Upper lobe of right lung (tissue), 1 donor: ENCODE measurements at places on chromosomes 2 and 18. TPM values are rescaled to one million over a fixed set of nuclear protein-coding genes. Genes with fewer than 3 reads are reported as not detected.
A peak's percentile ranks its signal among the peaks of the same experiment; 100 is the strongest.

Gene IL36RN
- not detected for total RNA-seq

Gene MC4R
- not detected for total RNA-seq

- peak; percentile 88 for DNase-seq
- no peaks in the 10 kb centered on the region for H3K36me3 ChIP-seq
- no peak overlapping the region for H3K4me3 ChIP-seq
These were observed 23.3 kb upstream of the MAPRE3 start for GRCh38 chr2:26946841-26947784.

DNA sequence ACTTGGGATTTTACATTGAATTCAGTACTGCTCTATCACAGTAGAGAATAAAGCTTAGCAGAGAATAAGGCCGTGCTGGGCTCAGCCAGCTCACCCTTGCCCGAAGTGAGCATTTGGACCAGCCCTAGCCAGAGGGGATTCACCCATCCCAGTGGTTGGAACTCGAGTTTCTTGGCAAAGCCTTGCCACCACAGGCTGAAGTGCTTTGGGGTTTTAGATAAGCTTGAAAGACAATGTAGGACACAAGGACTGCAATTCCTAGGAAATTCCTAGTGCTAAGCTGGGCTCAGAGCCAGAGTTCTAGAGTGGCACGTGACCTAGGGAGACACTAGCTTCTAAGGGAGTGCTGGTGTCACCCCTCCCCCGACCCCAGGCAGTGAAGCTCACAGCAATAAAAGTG is 28.0 kb downstream of the SERPINB11 start:
- no peaks in the 10 kb centered on the region for H3K4me1 ChIP-seq
- H3K4me3 ChIP-seq = no peak overlapping the region
- no peak for DNase-seq
- H3K27ac ChIP-seq = no peak overlapping the region

DNA sequence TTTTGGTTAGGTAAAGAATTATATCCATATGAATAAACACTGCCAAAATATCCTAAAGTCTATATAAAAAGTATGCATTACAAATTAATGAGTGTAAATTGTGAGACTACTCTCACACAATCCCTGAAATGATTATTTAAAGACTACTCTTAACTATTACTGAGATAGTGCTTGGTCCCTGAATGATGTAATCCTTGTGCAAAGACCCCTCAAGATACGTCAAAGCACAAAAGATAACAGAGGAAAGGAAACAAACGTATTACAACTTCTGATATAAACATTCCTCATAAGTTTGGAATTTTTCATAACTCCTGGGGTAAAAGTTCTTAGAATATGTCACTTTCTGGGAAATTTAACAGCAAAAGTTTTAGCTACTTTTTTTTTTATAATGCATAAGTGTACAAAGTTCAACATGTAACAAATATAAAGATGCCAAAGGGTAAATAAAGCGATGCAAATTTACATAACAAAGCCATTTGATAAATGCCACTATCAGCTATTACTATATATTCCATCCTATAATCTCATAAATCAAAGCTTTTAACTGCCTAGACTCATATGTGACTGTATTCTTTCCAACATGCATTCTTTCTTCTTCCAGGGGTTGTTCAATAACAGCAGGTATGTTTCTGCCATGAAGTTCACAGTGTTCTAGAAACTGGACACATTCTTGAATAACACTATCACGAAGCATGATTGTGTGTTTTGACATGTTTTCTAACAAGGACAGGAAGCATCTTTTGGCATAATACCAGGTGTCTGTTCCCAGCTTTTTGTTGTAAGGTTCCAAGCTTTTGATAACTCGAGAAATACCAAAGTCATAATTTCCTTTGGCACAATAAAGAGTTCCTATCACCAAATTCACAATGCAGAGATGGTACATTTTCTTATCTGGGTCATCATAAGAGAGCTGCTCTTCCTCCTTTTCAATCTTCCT is 158.0 kb downstream of the AGPS start:
- no peak overlapping the region for H3K4me3 ChIP-seq
- H3K27me3 ChIP-seq = no peaks in the 10 kb centered on the region
- H3K27ac ChIP-seq = no peak overlapping the region
- H3K4me1 ChIP-seq = peaks cover 4% of the 10 kb centered on the region

GRCh38 chr2:96145036-96145847 is at the start of gene DUSP2:
TSS of gene DUSP2 (minus strand) at chr2:96145440. CDS start at chr2:96145354, 86 bp downstream.
- peak; percentile 93 for DNase-seq
- no peaks in the 10 kb centered on the region for H3K36me3 ChIP-seq
- peaks cover 27% of the 10 kb centered on the region for H3K4me1 ChIP-seq
